ENCODE measurements at places on chromosomes 16 and 17.
A peak's percentile ranks its signal among the peaks of the same experiment; 100 is the strongest.

DNA sequence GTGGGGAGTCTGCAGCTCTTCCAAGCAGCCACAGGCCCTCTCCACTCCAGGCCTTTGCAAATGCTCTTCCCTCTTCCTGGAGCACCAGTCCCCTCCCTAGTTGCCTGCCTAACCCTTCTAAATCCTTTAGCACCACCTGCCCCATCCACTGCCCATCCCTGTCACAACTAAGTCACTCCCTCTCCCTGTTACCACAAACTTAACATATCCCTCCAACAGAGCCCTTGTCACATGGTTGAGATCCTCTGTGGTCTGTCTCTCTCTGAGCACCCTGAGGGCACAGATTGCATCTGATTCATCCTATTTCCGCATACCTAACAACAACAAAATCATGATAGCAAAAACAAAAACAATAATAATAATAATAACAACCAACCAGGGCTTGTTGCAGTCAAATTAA, 11.0 kb upstream of the BEAN1 start:
- peak; percentile 12 for DNase-seq

GRCh38 chr17:81656118-81656743, at the start of gene PDE6G:
TSS of gene PDE6G (minus strand) at chr17:81656542. CDS start at chr17:81653305, 3,237 bp downstream.
- DNase-seq = no peak

DNA sequence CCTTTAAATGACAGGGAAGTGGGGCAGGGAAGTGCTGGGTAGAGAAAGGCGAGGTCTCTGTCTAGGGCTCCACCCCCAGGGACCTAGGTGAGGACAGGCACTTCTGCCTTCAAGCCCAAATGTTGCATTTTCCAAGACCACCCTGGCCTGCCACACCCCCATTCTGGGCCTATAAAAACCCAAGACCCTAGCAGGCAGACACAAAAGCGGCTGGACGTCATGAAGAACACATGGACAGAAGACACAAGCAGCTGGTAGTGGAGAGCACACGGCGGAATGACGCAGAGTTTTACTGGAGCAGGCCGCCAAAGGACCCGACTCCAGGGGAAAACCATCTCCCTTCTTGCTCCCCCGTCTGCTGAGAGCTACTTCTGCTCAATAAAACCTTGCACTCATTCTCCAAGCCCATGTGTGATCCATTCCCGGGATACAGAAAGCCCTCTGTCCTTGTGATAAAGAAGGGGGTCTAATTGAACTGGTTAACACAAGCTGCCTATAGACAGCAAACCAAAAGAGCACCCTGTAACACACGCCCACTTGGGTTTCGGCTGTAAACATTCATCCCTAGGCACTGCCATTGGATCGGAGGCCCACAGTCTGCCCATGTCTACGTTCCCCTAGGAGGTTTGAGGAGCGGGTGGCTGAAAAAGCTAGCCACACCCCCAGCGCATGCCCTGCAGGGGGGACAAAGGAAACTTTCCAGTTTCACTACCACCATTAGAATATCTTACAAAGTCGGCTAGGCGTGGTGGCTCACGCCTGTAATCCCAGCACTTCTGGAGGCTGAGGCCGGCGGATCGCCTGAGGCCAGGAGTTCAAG, 622.2 kb upstream of the SALL1 start:
- no peak for DNase-seq

- no peak for DNase-seq
Measured at GRCh38 chr16:67326472-67327309, at the start of the genes KCTD19 and LRRC36. TSS of gene KCTD19 (minus strand) at chr16:67326741. CDS start at chr16:67326707, 34 bp downstream. TSS of gene LRRC36 (plus strand) at chr16:67326815. CDS start at chr16:67326863, 48 bp downstream.

GRCh38 chr17:73550556-73550955, 93.7 kb downstream of the SDK2 start:
- peak; percentile 3 for DNase-seq

DNA sequence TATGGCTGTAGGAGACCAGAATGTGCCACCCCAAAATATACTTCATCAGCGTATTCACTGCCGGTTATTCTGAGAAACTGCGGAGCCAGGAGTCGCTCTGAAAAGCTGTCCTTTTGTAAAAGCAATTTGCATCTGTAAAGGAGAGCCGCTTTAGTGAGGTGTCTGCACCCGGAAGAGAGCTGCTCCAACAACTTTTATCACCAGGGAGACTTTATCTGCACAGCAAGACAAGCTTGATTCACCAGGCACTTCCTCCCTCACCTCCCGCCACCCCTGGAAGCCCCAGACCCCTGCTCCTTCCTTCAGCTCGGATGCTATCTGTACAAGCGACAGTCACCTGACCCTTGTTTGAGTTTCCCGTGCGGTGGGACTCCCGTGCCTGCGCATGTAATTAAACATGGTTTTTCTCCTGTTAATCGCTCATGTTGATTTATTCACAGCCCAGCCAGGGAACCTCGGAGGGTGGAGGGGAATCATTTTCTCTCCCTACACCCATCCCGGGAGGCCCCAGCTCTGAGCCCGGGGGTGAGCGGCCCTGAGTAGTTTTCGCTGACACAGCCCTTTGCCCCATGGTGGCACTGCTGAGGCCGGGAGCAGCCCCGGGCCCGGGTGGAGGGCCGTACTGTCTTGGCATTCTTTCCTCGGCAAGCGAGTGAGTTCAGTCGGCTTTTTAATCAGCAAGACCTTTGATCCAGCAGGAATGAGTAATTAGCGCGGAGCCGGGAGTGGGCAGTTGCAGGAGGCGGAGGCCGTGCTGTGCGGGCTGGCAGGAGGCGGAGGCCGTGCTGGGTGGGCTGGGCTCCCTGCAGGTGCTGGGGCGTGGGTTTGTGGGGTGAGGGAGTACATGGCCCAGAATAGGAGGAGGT, 222.7 kb upstream of the CIBAR2 start:
- no peak for DNase-seq

DNA sequence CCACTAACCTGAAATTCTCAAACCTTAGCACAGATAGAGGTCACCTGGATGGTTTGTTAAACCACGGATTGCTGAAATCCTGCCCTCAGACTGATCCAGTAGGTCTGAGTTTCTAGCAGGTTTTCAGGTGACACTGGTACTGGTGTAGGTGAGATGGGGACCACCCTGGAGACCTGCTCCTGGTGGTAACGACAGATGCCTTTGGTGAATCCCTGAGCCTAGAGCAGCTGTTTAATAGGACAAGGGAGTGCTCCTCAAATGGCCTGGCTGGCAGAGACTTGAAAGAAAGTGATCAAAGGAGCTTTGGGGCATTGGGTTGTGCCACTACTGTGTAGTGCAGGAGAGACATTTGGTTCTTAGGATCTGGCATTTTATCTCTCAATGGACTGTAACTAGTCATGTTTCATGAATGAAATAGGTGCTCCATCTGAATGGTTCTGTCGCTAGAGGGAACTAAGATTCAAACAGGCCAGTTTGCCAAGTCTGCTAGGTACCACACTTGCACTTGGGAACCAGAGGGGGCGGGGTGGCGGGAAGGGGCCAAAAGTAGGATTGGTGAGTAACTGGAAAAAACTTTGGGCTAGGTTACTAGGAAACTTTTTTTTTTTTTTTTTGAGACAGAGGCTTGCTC, 2.9 kb upstream of the IFI35 start:
- DNase-seq = peak; percentile 71

- DNase-seq = peak; percentile 58
Measured at GRCh38 chr17:14840616-14841231, 424.4 kb downstream of the PMP22 start.

DNA sequence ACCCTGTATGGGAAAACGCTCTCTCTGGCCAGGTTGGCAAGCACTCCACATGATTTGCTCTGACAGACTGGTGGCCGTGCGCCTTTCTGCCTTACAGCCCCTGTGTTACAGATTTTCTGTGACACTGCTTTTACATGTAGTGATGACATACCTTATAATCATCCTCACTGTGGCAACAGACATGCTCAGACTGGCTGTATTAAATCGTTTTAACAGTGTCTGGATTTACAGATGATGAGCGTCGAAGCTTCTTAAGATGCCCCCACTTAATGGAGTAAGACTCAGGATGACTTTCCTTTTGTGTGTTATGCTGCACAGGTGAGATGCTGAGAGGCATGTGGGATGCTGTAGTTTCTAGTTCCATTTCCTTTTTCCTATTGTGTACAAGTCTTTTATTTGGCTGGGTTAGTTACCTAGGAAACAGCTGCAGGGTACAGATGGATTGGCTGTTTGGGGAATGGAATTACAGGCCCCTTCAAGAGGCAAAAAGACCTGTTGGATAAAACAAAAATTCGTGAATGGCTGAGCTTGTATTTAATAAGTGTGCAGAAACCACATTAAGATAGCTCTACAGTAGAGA, 20.9 kb upstream of the VWA3A start:
- no peak for DNase-seq

All from AG10803 (cell line).